ENCODE measurements at places on chromosomes 1 and 21. TPM values are rescaled to one million over a fixed set of nuclear protein-coding genes. Genes with fewer than 3 reads are reported as not detected.

- no peak for DNase-seq
Observed at GRCh38 chr1:91005285-91005684, 16.6 kb downstream of the ZNF644 start.

GRCh38 chr1:174956976-174957375, 42.8 kb upstream of the CACYBP start:
- DNase-seq: no peak

- no peak for DNase-seq
Observed at GRCh38 chr21:14499316-14499715, 46.8 kb downstream of the SAMSN1 start.

DNA sequence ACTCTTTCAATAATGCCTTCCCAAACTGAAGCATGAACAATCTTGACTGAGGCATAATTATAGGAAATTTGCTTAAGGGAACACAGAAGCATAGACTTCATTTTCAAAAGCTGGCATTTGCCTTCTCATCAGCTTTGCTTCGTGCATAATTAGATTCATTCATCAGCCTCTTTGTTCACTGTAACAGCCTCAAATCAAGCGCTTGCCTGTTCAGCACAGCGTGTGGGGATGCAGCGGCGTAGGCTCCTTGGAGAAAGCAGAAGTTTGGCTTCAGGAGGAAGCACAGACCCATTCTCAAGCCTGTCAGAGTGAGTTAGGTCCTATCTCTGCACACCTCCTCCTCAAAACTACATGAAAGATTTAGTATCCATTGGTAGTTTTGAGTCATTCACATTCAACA, 246.4 kb upstream of the MAP1LC3C start:
- no peak for DNase-seq

DNA sequence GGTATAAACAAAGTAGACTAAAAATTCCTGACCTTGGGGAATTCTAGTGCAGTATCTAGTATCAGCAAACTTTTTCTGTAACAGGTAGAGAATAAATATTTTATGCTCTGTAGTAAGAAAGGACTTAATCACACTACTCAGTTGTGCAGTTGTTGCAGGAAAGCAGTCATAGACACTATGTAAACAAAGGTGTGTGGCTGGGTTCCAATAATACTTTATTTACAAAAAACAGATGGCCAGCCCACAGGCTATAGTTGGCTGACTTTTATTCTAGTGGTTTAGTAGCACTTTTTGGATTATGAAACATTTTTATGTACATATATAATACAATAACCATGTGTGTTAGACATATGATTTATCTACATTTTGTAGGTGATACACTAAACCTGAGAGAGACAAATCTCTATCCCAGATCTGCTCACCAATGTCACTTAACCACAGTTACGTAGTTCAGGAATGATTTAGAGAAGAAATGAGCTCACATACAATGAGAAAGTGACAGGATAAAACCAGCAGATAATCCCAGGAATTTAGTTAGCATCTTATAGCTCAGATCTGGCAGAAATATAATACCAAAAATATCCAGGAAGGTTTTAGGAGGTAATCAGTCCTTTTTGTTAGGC, 56.1 kb downstream of the MIER1 start:
- DNase-seq: no peak

DNA sequence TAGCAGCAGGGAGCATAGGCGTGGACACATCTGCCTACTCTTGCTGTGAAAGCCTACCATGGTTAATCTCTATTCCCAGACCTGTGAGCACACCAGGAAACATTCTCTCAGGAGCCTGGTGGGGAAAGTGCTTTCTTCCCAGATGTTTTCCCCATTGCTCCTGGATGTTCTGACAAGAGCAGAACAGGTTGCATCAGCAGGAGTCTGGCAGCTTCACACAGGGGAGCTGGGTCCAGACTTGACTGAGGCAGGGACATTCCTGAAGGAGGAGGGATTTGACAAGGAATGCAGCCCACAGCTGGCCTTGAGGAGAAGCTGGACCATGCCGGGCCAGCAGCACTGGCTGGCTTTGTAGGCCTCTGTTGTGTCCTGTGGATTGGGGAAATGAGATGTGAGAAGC, 21.0 kb upstream of the ARTN start:
- DNase-seq: peak; percentile 91

Gene PRELP
- 67.4 TPM for total RNA-seq

Gene HCN3
- total RNA-seq: 1.2 TPM

Gene SEMA6C
- total RNA-seq: 5.0 TPM

Gene EPHB2
- total RNA-seq: 3.0 TPM

- DNase-seq: no peak
Observed at GRCh38 chr1:114092186-114093062, 61.2 kb downstream of the SYT6 start.

GRCh38 chr1:96338622-96339021, 383.0 kb upstream of the PTBP2 start:
- no peak for DNase-seq

DNA sequence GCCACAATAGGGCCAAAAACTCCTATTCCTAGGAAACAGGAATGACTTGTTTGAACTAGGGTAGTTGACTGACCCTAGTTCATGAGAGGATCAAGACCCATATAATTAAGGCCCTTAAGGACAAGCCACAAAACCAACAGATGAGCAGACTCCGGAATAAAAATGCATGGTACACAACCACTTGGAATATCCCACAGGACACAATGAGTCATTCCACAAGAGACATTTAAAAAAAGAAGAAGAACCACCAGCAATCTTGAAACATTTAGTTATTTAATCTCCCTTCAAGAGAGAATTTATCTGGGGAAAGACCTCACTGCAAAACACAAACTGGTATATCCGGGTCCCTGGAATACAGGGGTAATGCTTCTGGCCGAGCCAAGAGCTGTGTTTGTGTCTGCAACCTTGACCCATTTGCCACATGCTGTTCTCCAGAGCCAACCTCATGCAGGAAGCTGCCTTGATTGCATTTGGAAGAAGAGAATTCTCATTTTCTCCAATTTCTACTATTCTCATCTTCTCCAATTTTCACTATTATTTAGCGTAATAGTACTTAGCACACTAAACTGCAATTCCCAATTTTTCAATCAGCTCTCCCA, 135.5 kb downstream of the TGFBR3 start:
- DNase-seq: peak; percentile 57

- no peak for DNase-seq
Observed at GRCh38 chr1:87058343-87058649, 143.9 kb downstream of the HS2ST1 start.

GRCh38 chr1:76379506-76379905, 305.0 kb downstream of the ST6GALNAC3 start:
- DNase-seq: no peak

DNA sequence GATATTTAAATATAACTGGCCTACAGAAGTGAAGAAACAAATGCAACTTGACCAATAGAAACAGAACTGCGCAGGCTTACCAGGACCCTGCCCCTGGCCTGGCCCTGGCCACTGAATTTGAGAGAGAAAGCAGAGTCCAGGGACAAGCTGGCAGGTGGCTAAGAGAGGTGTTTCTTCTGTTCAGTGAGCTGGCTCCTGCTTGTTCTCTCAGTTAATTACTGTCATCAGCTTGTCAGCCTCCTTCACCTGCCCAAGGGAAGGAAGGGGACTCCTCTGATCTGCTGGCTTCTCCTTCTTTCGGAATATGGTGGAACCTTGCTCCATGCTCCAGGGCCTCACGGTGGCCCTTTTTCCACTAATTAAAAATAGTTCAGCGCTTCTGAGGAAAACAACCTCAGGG, 388.4 kb downstream of the DISC1 start:
- no peak for DNase-seq

Gene MATN1
- total RNA-seq: not detected

- peak; percentile 68 for DNase-seq
Observed at GRCh38 chr1:30697571-30698376, 25.6 kb downstream of the MATN1 start.

GRCh38 chr1:150981805-150982712, at the start of gene ANXA9:
Gene ANXA9, plus strand, starts transcription at chr1:150982292. Its CDS starts 814 bp downstream, at chr1:150983106.
- no peak for DNase-seq

Gene PRR9
- total RNA-seq: not detected

GRCh38 chr1:154320882-154321608, at the start of gene AQP10:
Gene AQP10, plus strand, starts transcription at chr1:154321093. Its CDS starts 63 bp downstream, at chr1:154321156.
- DNase-seq: no peak

DNA sequence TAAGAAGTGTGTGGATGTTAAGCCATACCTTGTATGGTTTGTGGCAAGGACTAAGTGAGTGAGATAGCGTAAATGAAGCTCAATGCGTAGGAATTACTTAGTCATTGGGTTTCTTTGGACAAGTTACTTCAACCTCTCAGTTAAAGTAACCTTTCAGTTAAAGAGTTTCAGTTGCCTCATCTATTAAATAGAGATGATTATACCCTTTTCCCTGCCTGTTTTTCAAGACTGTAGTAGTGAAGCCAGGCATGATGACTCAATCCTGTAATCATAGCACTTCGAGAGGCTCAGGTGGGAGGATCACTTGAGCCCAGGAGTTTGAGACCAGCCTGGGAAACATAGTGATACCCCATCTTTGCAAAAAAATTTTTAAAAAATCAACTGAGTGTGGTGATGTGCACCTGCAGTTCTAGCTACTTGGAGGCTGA, 6.3 kb downstream of the ZMPSTE24 start:
- no peak for DNase-seq

GRCh38 chr1:201540846-201541735, 2.2 kb downstream of the NAV1 start:
- DNase-seq: no peak

DNA sequence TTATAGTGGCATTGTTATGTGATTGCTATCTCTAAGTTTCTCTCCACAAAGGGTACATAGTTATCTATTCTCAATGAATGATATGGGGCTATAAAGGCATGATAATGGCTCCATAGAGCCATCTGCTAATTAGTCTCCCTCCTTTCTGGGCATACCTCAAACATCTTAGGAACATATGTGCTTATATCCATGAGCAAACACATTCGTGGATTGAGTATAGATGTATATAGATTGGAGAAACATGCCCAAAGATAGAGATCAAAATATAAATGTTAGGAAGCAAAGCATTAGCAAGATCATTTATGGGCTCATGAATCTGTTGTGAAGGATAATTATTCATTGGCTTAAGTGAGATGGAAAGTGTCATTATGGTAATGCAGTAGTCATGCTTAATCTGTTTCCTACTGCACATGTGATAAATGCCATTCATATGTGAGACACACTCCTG, 155.8 kb upstream of the UBE2U start:
- no peak for DNase-seq

DNA sequence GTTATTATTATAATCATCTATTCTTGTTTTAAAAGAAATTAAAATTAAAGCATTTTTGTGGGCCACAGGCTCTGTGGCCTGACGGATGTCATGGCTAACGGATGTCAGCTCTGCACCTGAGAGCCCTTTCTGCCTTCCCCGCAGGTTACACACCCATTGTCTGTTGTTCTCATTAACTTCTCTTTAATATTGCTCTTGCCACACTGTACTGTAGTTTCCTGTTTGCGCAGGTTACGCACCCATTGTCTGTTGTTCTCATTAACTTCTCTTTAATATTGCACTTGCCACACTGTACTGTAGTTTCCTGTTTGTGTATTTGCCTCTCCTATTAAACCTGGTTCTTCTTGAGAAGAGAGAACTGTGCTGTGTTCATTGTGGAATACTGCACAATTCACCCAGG, 294.4 kb upstream of the PLXNA2 start:
- no peak for DNase-seq

Gene HSD3B1
- not detected for total RNA-seq

Gene PCP4
- total RNA-seq: 88.8 TPM

GRCh38 chr1:15210651-15211375, 36.2 kb upstream of the FHAD1 start:
- DNase-seq: peak; percentile 21

DNA sequence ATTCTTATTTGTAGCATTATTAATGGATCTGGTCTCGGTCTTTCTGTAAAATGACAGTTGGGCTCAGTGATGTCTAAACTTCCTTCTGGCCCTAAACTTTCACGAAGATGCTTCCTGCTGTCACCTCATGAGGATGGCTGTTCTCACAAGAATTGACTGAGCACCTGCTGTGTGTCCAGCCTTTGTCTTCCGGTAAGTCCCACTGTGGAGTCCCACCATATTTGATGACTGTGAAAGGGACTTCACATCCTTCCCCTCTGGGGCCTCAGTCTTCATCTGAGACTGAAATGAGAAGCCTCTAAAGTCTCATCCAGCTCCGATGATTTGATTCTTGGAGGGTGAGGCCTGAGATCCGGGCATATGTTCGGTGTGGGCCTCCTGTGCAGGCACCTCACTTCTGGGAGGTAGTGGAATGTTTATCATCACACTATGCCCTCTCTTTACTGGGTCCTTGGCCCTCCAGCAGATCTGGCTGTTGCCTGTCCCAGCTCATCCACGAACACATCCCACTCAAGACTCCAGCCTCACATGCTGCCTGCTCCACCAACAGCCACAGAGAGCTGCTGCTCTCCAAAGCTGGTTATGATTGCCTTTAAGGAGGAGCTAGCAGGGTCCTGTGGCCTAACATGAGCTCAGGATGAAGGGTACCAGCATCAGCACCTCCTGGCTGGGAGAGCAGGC, 95.8 kb downstream of the KCNN3 start:
- DNase-seq: peak; percentile 30

Gene OPTC
- total RNA-seq: not detected

DNA sequence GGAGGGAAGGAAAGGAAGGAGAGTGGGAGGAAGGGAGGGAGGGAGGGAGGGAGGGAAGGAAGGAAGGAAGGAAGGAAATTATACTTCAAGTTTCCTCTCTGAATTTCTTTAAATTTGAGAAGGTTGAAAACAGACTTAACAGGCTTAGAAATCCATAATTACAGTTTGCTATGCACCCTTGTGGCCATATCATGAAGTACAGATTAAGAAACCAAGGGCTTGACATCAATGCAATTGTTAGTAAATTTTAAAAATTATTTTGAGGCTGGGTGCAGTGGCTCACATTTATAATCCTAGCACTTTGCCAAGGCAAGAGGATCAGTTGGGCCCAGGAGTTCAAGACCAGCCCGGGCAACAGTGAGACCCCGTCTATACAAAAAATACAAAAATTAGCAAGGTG, 14.4 kb downstream of the ANP32E start:
- no peak for DNase-seq

Measured in sigmoid colon (tissue), 7 donors.